CD4-positive, alpha-beta T cell treated with Interleukin-2 at 100 ng/mL for 4 hours (primary cell): ENCODE measurements at places on chromosomes 5 and 9.

GRCh38 chr5:66010476-66010875 is 84.1 kb downstream of the ERBIN start:
- peak; percentile 7 for DNase-seq

GRCh38 chr5:150525163-150525562 is 17.2 kb downstream of the NDST1 start:
- DNase-seq = no peak

DNA sequence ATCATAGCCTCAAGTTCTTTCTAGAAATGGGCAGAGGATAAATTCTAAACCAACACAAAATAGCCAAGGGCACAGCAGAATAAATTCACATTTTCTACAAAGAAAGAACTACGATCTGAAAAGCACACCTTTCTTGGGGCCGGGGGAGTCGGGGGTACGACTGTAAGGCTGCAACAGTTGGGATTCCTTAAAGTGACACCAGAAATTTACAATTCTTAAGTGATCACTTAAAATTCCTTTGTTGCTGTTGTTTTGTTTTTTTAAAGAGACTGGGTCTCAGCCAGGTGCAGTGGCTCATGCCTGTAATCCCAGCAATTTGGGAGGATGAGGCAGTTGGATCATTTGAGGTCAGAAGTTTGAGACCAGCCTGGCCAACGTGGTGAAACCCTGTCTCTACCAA is 95.8 kb downstream of the CDK5RAP2 start:
- DNase-seq = no peak

DNA sequence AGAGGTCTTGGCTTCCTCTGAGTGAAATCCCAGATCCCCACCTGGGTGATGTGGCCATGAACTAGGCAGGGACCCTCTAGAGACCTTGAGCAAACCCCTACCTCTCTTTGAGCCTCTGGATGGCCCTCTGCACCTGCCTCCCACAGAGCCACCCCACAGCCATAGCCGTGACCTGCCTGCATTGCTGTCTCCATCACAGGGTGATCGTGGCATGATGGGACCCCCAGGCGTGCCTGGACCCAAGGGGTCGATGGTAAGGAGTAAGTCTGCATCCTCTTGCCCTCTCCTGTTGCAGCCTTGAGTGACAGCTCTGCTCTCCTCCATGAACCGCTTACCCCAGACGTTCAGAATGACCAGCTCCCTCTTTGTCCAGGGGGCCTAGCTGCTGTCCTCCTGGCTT is 70.5 kb upstream of the ORM1 start:
- DNase-seq = no peak

DNA sequence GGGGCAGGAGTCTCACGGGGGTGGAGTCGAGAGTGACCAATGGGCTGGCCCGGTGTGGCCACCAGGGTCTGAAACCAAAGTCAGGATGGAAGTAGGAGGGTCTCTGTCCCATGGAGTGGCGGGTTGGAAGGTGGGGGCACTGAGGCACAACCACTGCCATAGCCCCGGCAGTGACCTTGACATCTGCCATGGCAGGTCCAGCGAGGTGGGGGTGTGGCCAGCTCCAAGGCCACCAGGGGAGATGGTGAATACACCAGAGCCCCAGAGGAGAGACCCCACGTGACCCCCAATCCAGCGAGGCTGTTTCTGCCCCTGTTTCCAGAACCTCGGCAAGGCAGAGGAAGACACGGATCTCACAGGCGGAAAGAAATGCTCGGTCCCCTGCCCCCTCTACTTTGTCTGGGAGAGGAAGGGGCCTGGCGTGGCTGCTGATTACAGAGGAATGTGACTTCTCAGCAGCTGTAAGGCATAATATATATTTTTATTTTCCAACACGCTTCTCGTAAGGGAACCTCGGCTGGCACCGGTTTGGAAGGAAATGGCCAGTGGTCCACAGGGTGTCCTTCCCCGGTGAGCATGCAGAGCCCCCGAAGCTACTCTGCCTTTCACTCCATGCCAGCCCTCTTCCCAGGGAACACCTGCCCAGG is 105.7 kb upstream of the SARDH start:
- no peak for DNase-seq

DNA sequence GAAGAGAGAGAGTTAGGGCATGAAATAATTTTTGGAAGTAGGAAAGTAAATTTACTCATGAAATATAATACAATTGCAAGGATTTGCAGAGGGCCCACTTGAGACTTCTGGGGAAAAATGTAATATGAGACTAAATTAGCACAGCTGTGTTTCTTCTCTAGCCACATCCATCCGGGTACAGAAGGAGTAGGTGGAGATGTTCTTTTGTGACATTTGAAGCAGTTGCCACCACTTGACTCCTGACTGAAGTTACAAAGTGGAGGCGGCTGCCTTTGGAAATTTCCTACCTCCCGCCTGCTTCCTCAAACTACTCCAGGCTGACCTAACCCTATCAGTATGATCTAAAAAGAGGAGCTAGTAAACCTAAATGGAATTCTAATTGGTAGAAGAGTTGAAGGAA is 58.1 kb upstream of the SHISAL2B start:
- DNase-seq = no peak

- DNase-seq = no peak
Observed at GRCh38 chr5:132012371-132013005, 1.0 kb upstream of the ACSL6 start.

DNA sequence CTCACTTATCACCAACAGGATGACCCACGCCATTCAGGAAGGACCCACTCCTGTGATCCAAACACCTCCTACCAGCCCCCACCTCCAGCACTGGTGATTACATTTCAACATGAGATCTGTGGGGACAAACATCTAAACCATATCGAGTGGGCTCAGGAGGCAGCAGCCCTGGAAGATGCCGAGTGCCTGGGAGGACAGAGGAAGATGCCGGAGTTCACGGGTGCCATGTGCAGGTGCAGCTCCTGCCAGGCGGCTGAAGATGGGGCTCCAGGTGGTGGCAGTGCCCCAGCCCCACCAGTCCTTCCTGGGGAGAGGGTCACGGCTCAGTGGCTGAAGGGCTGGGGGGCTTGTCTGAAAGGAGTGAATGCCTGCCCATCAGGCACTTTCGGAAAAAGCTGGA is 6.1 kb upstream of the CEP72 start:
- DNase-seq = no peak

- no peak for DNase-seq
Observed at GRCh38 chr9:128138001-128138400, 10.5 kb upstream of the PTGES2 start.

- DNase-seq = no peak
Observed at GRCh38 chr9:99055384-99055783, 49.5 kb upstream of the TGFBR1 start.

GRCh38 chr9:108850293-108850897 is 5.4 kb downstream of the ACTL7B start:
- DNase-seq = no peak

DNA sequence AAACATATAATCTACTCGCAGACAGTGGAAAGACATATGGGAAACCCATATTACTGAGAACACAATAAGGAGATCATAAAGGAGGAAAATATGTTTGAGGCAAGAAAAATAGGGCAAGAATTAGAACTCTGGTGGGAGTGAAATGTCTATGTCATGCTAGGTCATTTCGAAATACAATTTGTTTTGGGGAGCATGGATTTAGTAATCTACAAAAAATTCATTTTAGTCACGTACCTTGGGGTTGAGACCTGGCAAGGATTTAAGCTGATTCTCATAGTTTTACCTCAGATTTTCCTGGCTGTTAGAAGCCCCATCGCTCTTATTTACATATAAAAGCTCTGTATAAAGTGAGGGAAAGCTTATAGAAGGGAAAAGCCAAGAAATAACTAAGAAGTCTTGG is 11.5 kb upstream of the CSNK1G3 start:
- DNase-seq = no peak

DNA sequence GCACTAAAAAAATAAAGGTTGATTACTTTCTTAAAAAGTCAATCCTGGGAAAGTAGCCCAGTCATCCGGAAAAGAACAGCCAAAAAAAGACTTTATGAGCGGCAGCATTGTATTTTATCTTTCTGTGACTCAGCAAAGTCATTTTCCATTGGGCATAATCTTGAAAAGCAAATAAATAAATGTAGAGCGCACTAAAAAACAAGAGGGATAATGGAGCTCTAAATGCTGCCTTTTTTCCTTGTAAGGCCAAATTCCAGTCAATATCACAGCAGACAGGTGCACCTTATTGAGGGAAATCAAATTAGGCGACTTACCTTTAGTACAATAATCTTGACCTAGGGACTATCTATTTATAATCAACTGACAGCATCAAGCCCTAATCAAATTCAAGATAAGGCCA is 266.8 kb downstream of the MTRR start:
- no peak for DNase-seq

GRCh38 chr9:6887051-6887450 is 129.3 kb downstream of the KDM4C start:
- DNase-seq = no peak

- DNase-seq = no peak
Observed at GRCh38 chr9:132488626-132489025, 78.6 kb downstream of the CFAP77 start.

DNA sequence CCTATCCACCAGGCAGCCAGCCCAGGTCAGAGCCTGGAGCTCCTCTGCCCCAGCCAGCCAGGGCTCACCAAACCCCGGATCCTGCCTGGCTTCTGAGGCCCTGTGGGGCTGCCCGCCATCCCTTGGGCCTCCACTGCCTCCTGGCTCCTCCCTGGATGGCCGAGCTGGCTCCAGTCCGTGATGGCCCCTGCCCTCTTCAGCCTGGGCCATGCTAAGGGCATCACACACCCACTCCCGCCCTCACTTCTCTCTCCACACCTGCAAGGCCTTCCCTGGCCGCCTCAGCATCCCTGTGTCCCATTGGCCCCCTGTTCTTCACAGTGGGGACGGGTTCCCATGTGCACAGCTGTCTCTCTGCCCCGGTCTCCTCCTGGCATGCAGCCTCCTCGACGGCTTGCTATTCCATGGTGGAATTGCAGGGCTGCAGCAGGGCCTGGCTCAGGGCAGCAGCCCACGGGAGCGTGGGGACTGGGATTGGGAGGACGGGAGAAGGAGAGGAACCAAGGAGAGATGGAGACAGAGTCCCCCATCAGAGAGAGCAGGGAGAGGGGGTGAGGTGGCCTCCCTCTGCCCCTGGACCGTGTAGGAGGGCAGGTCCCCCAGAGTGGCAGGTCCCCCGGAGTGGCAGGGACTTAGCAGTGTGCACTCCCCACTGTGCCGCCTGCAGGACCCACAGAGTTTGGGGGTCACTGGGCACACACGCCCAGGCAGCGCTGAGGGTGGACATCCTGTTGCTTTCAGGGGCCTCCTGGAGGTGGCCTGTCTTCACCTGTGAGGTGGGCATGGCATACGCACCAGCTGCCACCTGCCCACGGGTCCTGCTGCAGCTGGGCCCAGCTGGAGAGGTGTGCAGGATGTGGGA is 16.7 kb upstream of the RNU6ATAC start:
- DNase-seq = no peak

DNA sequence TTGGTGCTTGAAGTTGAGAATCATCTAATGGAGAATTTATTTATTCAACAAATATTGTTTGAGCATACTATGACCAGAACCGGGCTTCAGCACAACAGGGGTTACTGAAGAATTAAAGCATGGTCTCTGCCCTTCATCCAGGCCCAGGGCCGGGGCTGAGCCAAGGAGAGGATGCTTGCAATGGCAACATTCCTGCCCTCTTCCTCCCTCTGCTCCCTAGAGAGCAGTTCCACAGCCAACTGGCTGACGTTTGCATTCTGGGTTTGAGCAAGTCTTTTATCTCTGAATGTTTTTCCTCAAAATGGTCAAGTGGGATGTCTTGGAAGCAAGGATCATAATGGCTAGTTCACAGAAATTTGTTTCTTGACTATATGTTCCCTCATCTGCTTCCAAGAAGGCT is 80.7 kb downstream of the GLDC start:
- DNase-seq = no peak

- no peak for DNase-seq
Observed at GRCh38 chr5:175750511-175750931, 92.7 kb downstream of the HRH2 start.

DNA sequence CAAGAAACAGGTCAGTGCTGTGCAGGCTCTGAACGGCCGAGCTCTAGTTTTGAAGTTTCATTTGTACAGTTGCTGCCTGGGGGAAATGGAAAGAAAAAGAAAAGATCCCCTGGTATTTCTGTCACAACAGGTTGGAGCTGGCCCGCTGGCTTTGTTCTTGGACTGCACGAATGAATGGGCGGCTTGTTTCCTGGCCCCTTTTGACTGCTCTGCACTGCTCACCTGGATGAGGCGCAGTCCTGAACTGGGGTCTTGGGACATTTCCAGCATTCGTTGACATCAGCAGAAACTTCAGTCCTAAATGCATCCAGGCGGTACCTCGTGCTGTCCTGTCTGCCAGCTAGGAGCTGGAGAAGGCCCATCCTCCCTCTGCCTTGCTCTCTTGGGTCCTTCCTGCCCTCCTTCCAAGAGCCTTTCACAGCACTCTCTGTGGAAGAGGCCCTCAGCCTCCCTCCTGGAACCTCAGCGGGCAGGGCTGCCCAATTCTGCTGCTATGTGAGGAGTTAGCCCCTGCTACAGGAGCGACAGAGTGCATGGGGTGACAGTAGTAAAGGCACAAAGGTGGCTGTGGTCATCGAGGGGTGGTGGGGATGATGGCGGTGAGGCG is 189.2 kb downstream of the FSTL4 start:
- DNase-seq = no peak

DNA sequence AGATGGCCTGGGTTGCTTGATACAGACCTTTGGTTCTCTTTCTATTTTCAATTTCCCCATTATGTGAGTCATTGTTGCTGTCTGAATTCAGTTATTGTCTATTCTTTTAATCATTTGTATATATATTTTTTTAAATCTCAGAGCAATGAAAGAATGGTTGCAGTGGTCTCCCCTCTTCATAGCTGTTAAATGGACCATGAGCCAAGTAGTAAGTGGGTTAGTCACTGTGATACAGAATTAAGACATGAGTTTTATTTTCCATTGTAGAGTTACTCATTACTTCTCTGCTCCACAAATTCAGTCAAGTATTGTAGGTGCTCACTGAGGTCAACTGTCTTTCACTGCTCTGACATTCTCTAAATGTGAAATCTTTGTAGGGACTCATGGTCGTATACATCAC is 174.6 kb upstream of the GRAMD2B start:
- no peak for DNase-seq

DNA sequence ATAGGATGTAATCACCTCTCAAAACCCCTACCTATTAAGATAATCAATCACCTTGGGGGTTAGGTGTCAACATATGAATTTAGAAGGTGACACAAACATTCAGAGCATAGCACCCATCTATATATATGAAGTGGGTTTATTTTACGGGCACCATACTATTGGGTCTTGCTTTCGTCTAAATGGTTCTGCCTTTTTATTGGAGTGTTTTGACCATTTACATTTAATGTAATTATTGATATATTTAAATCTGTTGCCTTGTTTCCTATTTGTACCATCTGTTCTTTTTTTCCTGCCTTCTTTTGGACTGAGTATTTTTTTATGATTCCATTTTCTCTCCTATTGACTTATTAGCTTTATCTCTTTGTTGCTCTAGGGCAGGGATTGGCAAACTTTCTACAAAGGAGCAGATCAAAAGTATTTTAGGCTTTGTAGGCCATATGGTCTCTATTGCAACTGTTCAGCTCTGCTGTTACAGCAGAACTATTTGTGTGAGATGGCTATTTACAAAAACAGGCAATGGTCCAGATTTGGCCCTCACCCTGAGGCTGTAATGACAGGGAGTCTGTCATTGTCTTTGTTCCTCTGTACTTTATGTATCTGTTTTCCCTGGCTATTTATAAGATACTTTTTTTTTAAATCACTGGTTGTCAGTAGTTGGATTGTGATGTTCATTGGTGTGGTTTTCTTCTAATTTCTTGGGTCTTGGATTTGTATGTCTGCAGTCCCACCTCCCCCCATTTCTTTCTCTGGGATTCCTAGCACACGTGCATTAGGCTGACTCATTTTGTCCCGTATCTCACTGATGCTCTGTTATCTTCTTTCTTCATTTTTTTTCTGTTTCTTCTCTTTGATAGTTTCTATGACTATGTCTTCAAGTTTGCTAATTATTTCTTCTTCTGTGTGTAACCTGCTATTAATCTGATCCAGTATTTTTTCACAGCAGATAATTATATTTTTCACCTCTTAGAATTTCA is 127.1 kb downstream of the DAB2IP start:
- no peak for DNase-seq
